ENCODE measurements at places on chromosomes 7 and 10. TPM values are rescaled to one million over a fixed set of nuclear protein-coding genes. Genes with fewer than 3 reads are reported as not detected.

DNA sequence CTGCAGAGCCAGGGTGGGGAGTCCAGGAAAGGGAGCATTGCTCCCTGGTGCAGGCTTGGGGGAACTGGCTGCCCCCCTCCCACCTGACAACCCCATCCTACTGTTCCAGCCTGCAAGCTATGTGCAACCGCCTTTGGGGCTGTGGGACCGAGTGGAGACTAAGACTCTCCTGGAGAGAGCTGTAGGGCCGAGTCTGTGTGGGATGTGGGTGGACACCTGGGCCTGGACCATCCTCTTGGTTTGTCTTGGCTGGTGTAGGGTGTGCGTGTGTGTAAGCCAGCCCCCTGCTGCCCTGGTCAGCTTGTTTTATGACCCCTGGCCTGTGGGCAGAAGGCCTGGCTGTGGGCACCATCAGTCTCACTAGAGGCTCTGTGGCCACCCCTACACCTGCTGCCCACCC, 1.6 kb upstream of the RAMP3 start:
- H3K27me3 ChIP-seq = peaks cover 25% of the 10 kb centered on the region
- no peaks in the 10 kb centered on the region for H3K36me3 ChIP-seq
- no peaks in the 10 kb centered on the region for H3K4me1 ChIP-seq
- no peak for DNase-seq

DNA sequence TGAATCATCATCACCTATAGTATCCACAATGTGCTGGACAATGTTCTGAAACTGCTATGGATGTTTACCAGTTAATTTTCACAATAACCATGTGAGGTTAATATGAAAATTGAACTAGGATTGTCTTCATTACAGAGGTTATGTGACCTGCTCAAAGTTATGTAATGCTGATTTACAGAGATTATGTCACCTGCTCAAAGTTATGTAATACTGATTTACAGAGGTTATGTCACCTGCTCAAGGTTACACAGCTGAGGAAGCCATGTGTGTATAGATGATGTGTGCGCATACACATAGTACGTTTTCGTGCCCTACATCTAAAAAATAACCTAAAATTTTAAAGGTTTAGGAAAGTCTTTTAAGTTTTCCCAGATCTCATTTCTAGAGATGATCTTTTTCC, 298.0 kb downstream of the CDK14 start:
- no peaks in the 10 kb centered on the region for H3K36me3 ChIP-seq
- no peak overlapping the region for H3K4me3 ChIP-seq
- H3K27me3 ChIP-seq = no peaks in the 10 kb centered on the region
- no peak overlapping the region for H3K27ac ChIP-seq

DNA sequence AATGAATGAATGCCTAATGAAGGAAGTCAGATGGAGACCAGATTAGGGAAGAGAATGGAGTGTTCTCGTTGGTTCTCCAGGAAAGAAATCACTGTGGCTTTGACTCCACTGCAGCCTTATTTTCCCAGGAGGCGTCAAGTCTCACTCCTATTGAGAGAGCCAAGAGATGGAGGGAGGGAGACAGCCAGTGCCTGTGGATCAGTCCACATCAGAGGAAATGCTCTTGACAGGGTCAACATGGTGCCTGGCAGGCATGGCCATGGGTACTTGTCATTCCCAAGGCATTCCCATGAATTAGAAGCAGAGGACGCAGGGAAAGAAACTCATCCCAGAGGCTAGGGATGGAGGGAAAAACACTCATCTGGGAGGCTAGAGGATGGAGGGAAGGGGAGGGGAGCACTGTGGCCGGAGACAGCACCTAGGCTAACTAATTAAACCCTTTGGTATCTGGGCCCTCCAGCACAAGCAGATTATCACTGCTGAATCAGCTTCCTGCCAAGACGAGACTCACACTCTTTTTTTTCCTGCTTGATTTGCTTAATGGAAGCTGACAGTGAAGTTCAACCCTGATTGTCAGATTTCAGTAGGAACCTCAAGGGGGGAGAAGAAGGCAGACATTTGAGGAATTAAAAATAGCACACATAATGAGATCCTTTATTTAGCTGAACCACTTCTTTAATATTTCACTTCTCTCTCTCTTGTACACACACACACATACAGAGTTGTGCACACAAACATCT, 1233.2 kb upstream of the AUTS2 start:
- H3K4me3 ChIP-seq = no peak overlapping the region
- H3K4me1 ChIP-seq = no peaks in the 10 kb centered on the region
- no peak overlapping the region for H3K27ac ChIP-seq
- no peaks in the 10 kb centered on the region for H3K27me3 ChIP-seq
- peak; percentile 3 for DNase-seq

DNA sequence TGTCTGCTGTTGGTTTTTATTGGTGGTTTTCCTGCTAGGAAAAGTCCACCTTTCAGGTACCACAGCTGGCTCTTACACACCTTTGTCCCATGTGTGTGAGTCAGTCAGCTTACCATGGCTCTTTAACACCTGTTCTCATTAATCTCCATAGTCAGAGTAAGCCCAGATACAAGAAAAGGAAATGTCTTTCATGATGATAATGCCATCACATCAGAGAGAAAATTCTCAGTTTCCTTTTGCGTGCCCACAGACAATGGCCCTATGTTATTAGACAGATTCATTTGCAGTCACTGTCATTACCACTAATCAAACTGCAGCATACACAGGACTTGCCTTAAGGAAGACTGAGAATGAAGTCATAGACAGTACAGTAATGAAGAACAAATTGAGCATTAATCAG, 1583.6 kb upstream of the LRRTM3 start:
- H3K27ac ChIP-seq = no peak overlapping the region
- H3K4me1 ChIP-seq = peaks cover 2% of the 10 kb centered on the region

WDR91 gene
- 6.6 TPM for total RNA-seq

DNA sequence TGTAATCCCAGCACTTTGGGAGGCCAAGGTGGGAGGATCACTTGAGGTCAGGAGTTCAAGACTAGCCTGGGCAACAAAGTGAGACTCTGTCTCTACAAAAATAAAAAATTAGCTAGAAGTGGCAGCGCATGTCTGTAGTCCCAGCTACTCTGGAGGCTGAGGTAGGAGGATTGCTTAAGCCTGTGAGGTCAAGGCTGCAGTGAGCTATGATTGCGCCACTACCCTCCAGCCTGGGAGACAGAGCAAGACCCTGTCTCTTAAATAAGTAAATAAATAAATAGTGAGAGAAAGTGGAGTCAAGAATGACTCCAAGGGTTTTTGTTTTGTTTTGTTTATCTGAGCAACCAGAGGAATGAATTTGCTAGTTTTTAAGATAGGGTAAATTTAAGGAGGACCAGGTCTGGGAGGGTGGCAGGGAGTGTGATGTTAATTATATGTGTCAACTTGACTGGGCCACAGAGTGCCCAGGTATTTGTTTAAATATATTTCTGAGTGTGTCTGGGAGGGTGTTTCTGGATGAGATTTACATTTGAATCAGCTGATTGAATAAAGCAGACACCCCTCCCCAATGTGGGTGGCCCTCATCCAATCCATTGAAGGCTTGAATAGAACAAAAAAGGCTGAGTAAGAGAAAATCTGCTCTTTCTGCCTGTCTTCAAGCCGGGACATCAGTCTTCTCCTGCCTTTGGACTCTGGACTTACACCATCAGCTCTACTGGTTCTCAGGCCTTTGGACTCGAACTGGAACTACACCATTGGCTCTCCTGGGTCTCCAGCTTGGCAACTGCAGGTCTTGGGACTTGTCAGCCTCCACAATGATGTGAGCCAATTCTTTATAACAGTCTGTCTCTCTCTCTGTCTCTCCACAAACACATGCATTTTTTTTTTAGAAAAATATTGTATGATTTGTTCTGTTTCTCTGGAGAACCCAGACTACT, 23.5 kb downstream of the IMPDH1 start:
- H3K36me3 ChIP-seq = no peaks in the 10 kb centered on the region
- H3K4me3 ChIP-seq = no peak overlapping the region

DNA sequence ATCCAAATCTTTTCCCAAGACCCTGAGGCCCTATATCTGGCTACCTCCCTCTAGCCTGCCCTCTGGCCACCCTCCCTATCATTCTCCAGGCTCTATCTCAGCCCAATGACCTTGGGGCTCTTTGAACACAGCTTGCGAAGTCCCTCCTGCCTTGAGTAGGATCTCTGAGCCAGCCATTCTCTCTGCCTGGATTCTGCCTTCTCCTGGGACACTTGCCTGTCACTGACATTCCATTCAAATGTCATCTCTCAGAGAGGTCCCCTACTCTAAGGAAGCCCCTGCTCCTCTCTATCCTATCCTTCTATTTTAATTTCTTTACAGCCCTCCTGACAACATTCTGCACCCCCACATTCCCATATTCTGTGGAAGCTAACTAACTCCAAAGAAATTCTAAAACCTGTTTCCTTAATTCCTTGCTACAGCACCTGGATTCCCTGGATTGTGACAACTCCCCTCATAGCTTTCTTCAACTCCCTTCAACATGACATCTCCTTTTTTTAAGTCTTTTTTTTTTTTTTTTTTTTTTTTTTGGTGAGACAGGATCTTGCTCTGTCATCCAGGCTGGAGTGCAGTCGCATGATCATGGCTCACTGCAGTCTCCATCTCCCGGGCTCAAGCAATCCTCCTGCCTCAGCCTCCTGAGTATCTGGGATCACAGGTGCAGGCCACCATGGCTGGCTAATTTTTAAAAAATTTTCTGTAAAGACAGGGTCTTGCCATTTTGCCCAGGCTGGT, 81.0 kb upstream of the ASAH2 start:
- no peak for DNase-seq
- H3K4me3 ChIP-seq = no peak overlapping the region
- H3K27ac ChIP-seq = no peak overlapping the region
- no peaks in the 10 kb centered on the region for H3K4me1 ChIP-seq

C7orf57 gene
- total RNA-seq = not detected

HGF gene
- not detected for total RNA-seq

VAX1 gene
- 0.62 TPM for total RNA-seq

DNA sequence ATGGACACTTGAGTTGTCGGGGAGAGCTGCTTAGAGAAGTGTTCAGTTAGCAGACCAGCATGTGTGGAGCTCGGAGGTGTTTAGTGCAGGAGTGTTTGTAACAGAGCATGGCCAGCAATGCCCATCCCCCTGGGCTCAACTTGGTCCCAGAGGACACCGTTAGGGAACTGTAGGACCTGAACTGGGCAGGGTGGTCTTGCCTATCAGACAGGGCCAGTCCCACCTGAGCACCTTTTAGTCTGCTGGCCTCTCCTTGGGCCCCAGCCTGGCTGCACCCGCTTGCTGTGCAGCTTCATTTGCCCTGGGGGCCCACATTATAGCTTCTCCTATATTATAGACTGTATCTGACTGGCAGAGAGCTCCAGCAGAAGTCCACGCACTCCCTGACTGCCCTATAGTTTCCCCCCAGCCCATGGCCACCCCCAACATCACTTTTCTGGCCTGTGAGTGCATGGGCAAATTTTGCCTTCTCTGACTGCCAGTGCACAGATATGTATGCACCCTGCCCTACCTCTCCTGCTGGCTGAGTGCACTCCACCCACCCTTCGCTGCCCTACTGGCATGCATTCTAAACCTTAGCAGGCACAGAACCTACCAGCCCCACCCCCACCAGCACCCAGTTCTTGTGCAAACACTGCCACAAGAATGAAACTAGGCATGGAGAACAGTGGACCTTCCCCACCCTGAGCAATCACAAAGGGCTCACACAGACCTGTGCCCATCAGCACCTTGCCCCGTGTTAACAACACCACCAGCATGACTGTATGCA, 1030.6 kb upstream of the GHITM start:
- H3K36me3 ChIP-seq = no peaks in the 10 kb centered on the region
- DNase-seq = no peak
- no peak overlapping the region for H3K27ac ChIP-seq
- H3K4me3 ChIP-seq = no peak overlapping the region
- no peaks in the 10 kb centered on the region for H3K4me1 ChIP-seq
- H3K27me3 ChIP-seq = no peaks in the 10 kb centered on the region

- DNase-seq = peak; percentile 81
- no peak overlapping the region for H3K4me3 ChIP-seq
- H3K4me1 ChIP-seq = peaks cover 2% of the 10 kb centered on the region
- no peak overlapping the region for H3K27ac ChIP-seq
- no peaks in the 10 kb centered on the region for H3K27me3 ChIP-seq
Observed at GRCh38 chr7:120733143-120733542, 124.8 kb downstream of the TSPAN12 start.

GRCh38 chr10:101014230-101014884, 14.7 kb downstream of the LZTS2 start:
- H3K27ac ChIP-seq = no peak overlapping the region
- DNase-seq = no peak
- no peaks in the 10 kb centered on the region for H3K36me3 ChIP-seq
- H3K4me1 ChIP-seq = peaks cover 43% of the 10 kb centered on the region
- no peaks in the 10 kb centered on the region for H3K27me3 ChIP-seq

GRCh38 chr7:145884716-145885514, 231.7 kb upstream of the CNTNAP2 start:
- no peak overlapping the region for H3K4me3 ChIP-seq
- no peak for DNase-seq
- H3K27me3 ChIP-seq = no peaks in the 10 kb centered on the region
- H3K36me3 ChIP-seq = no peaks in the 10 kb centered on the region
- H3K27ac ChIP-seq = no peak overlapping the region
- H3K4me1 ChIP-seq = no peaks in the 10 kb centered on the region

SPDYE11 gene
- total RNA-seq = not detected

GRCh38 chr10:49661140-49661856, 18.2 kb upstream of the C10orf53 start:
- no peaks in the 10 kb centered on the region for H3K36me3 ChIP-seq
- H3K4me3 ChIP-seq = no peak overlapping the region
- H3K4me1 ChIP-seq = no peaks in the 10 kb centered on the region
- H3K27ac ChIP-seq = no peak overlapping the region

FLNC gene
- 364 TPM for total RNA-seq

GRCh38 chr10:132192991-132193665, 6.4 kb downstream of the DPYSL4 start:
- no peaks in the 10 kb centered on the region for H3K27me3 ChIP-seq
- no peak overlapping the region for H3K27ac ChIP-seq
- no peak for DNase-seq
- H3K4me1 ChIP-seq = no peaks in the 10 kb centered on the region
- no peak overlapping the region for H3K4me3 ChIP-seq

GRCh38 chr10:73887294-73888039, 13.1 kb upstream of the CAMK2G start:
- H3K27me3 ChIP-seq = peaks cover 2% of the 10 kb centered on the region
- peak overlapping the region; percentile 81 for H3K27ac ChIP-seq
- no peaks in the 10 kb centered on the region for H3K36me3 ChIP-seq
- peaks cover 35% of the 10 kb centered on the region for H3K4me1 ChIP-seq
- peak; percentile 88 for DNase-seq

- peak overlapping the region; percentile 62 for H3K4me3 ChIP-seq
- H3K4me1 ChIP-seq = peaks cover 17% of the 10 kb centered on the region
- H3K27me3 ChIP-seq = no peaks in the 10 kb centered on the region
- no peaks in the 10 kb centered on the region for H3K36me3 ChIP-seq
- H3K27ac ChIP-seq = no peak overlapping the region
Observed at GRCh38 chr10:34816501-34817002, 1.5 kb upstream of the PARD3 start.

INSYN2A gene
- 0.41 TPM for total RNA-seq

GRM3 gene
- total RNA-seq = not detected

SEPTIN14 gene
- total RNA-seq = not detected

GRCh38 chr10:66931340-66931948, 5.6 kb downstream of the LRRTM3 start:
- DNase-seq = peak; percentile 48
- no peaks in the 10 kb centered on the region for H3K4me1 ChIP-seq
- no peaks in the 10 kb centered on the region for H3K36me3 ChIP-seq

AKR1D1 gene
- not detected for total RNA-seq

ATRNL1 gene
- total RNA-seq = 15.8 TPM
